ENCODE measurements at places on chromosomes 2 and 18.

- DNase-seq: no peak
These were observed 90.4 kb downstream of the TMEM247 start for GRCh38 chr2:46569766-46570165.

- no peak for DNase-seq
These were observed 683 bp downstream of the MBOAT2 start for GRCh38 chr2:9002637-9003365.

GRCh38 chr2:235808366-235808765 is 314.5 kb downstream of the AGAP1 start:
- no peak for DNase-seq

DNA sequence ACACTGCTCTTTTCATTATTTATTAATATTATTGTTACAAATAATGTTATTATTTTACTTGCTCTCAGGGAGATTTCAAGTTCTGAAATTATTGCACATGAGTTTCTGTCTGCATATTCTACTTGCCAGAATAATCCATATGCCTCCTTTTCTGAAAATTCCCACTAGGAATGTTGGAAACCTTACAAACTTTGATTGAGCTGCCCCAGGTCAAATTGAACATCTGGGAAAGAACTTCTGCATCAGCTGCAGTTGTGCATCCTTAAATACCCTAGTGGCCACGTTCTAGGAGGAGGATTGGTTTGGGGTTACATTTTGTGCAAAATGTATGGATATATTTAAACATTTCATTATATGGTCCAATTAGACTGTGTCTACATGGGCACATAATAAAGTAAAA is 1302.7 kb upstream of the PIK3C3 start:
- DNase-seq: no peak

- DNase-seq: no peak
These were observed 135.0 kb downstream of the TGIF1 start for GRCh38 chr18:3584897-3585460.

DNA sequence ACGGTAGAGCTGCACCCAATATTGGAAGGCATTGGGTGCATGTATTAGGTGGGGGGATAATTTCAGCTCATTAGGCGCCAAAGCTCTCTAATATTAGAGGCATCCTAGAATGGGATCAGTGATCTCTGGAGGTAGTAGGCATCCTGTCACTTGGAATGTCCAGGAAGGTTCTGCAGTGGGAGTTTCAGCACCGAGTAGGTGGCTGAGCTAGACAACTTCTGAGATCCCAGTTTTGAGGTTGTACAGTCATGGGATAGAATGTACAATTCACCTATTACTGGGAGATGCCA is 210.9 kb downstream of the MYCN start:
- DNase-seq: no peak

- DNase-seq: no peak
These were observed 229.1 kb upstream of the RBBP8 start for GRCh38 chr18:22703883-22704585.

GRCh38 chr2:129276978-129277584 is 702.4 kb upstream of the RAB6C start:
- no peak for DNase-seq

- DNase-seq: peak; percentile 7
These were observed 30.0 kb downstream of the THNSL2 start for GRCh38 chr2:88199912-88200682.
